Osteocyte (in vitro differentiated cells): ENCODE measurements at places on chromosomes 4 and X. TPM values are rescaled to one million over a fixed set of nuclear protein-coding genes. Genes with fewer than 3 reads are reported as not detected.

DNA sequence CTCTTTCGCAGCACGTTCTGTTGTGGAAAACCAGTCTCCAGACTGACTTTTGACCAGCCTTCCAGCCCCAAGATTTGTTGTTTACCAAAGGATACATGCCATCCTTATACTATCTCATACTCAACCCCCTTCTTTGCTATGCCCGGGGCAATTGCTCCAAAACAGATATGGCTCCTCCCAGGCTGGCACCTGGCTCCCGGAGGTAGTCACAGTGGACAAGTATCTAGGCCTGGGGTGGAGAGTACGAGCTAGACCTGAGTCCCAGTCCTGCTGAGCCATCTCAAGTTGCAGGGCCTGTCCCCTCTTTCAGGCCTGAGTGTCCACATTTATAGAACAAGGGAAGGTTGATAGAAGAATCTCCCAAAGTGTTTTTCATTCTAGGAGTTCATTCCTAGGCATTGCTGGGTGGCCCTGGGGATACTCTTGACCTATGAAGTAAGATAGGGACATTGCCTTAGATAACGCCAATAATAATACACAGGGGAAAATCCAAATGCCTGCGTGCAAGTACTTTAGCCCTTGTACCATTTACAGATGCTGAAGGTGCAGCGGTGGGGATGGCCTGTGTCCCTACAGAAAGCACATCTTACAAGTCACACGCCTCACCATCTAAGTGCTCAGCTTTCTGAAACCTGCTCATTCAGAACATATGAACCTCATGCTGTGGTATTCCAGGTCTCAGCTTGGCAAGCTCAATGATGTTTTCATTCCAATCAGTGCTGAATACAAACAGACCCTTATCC, 136.7 kb upstream of the MAMLD1 start:
- H3K36me3 ChIP-seq = no peaks in the 10 kb centered on the region
- H3K4me1 ChIP-seq = no peaks in the 10 kb centered on the region
- H3K4me3 ChIP-seq = no peak overlapping the region
- H3K27me3 ChIP-seq = no peaks in the 10 kb centered on the region
- no peak overlapping the region for H3K27ac ChIP-seq

DNA sequence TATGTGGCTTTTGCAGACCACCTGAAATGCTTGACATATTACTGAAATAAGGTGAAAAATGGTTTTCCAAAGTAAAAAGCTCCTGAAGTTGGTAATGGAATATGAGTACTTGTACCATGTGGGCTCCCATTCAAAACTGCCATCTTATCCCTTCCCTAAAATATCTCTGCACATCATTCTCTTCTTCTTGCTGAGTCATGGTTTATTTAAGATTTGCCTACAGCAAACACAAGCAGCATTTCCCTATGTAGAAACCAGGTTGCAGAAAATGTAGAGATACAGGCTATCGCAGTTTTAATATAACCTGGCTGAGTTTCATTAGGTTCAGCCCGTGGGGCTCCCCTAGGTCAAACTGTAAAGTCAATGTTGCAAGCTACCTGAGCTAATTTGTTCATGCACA, 270.1 kb downstream of the NLGN4X start:
- H3K4me1 ChIP-seq = no peaks in the 10 kb centered on the region
- H3K4me3 ChIP-seq = no peak overlapping the region
- no peak for DNase-seq

CFP gene
- 0.57 and 0.97 TPM in 2 replicates for total RNA-seq

- H3K36me3 ChIP-seq = no peaks in the 10 kb centered on the region
- no peak overlapping the region for H3K27ac ChIP-seq
- H3K27me3 ChIP-seq = no peaks in the 10 kb centered on the region
These were observed 28.3 kb upstream of the DRP2 start for GRCh38 chrX:101191217-101191750.

GRCh38 chr4:42570221-42570620, 86.7 kb downstream of the ATP8A1 start:
- H3K27ac ChIP-seq = no peak overlapping the region
- no peaks in the 10 kb centered on the region for H3K4me1 ChIP-seq
- H3K27me3 ChIP-seq = peaks cover 3% of the 10 kb centered on the region
- DNase-seq = no peak

PITX2 gene
- not detected in 2 replicates for total RNA-seq

HUWE1 gene
- 177 and 192 TPM in 2 replicates for total RNA-seq
